IPS-NIHi11 (cell line): ENCODE measurements at places on chromosomes 6 and 20.

GRCh38 chr6:138307816-138308730, 69.6 kb upstream of the SMIM28 start:
- peak; percentile 43 for DNase-seq

DNA sequence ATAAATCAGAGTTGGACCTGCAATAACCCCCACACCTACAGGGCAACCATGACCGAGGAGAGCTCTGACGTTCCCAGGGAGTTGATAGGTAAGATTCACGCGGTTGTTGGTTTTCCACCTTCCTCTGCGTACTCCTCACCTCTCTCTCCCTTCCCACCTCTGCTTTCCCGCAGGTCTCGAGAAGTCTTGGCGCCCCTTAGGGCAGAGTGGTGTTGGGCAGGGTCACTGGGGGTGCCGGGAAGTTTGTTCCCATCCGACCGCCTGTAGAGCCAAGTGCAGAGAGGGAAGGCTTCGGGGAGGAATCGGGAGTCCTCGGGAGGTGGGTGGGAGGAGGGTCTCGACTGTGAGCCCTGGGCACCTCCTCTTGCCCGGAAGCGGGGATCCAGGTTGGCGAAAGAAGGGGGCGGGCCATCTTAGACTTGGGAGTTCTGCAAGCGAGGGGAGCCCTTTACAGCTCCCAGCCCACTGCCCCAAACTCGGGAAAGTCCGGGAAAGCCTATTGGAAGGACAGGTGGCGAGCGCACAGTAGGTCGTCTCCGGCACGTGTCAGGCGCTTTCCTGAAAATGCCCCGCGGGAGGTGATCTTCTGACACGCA, 672 bp downstream of the CARMIL1 start:
- peak; percentile 70 for DNase-seq

- DNase-seq, result no peak
Measured at GRCh38 chr20:10654630-10655029, 19.2 kb downstream of the JAG1 start.

DNA sequence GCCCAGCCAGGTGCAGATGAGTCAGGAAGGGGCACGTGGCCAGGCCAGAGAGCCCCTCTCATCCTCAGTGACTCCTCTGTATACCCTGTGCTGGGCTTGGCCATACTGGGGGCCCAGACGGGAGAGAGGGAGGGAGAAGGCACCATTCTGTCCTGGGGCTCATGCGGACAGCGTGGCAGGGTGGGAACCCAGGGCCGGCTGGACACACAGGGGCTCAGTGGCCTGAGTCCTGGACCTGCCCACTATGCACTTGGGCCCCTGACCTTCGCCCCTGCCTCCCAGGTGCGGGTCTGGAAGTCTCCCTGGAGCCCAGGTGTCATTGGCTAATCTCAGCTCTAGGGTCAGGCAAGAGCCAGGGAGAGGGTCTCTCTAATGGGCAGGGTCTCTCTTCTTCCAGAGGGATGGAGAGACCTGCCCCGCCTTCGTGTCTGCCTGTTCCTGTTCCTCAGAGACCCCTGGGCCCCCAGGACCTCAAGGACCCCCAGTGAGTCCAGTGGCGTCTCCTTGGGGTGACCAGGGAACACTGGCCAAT, 27.7 kb downstream of the COL20A1 start:
- DNase-seq, result no peak

DNA sequence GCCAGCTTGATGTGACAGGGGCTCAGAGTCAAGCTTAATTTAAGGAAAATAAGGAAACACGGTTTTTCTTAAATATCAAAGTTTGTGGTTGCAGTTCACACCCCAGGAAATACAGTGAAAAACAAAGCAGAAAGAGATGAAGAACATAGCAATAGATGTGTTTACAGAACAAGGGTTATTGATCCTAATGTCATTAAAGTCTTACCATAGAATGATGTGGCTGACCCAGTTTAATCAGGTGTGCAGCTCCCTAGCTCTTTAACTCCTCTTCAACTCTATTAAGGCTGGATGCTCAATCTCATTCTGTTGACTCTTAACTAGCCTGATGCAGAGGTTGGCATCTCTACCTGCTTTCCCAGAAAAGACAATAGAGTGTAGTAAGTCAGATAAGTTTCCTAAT, 7.5 kb upstream of the GTF3C6 start:
- no peak for DNase-seq

GRCh38 chr20:59124296-59125029, 39.2 kb upstream of the ZNF831 start:
- no peak for DNase-seq

DNA sequence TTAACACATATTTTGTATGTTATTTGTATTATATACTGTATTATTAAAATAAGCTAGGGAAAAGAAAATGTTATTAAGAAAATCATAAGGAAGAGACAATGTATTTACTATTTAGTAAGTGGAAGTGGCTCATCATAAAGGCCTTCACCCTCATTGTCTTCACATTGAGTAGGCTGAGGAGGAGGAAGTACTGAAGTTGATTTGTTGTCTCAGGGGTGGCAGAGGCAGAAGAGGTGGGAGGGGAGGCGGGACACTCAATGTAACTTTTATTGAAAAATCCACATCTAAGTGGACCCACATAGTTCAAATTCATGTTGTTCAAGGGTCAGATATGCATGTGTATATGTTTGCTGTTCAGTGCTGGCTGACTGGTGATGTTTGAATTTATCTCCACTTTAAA, 210.2 kb upstream of the CITED2 start:
- DNase-seq, result no peak

DNA sequence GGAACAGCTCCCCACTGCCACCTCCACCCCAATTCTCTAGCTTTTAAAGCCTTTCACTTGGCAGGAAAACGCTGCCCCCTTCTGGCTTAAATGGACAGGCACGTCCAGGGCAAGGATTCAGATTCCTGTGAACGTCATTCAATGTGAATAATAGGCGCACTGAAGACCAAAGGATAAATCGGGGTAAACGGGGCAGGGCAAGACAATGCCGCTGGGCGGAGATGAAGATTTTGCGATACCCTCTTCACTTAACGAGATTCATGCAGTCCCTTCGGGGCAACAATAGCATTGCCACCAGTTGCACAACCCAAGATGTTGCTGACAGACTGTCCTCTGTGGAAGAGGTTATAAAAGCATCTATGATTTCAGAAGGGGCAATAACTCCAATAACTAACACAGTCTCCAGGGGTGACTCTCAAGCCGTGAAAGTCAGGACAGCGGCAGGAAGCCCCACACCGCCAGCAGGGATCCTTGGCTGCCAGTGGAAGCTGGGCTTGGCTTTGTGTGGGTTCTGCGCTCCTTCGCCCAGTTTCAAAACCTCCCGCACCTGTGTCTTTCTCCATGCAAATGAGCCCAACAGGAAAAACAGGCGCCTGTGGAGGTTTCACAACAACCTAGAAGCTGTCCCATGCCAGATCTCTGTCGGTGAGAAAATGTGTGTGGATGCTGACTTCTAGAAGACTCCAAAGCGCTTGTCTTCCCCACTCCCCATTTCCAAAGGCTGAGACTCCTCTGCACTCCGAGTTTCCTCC, 291.8 kb downstream of the BMP7 start:
- peak; percentile 70 for DNase-seq

DNA sequence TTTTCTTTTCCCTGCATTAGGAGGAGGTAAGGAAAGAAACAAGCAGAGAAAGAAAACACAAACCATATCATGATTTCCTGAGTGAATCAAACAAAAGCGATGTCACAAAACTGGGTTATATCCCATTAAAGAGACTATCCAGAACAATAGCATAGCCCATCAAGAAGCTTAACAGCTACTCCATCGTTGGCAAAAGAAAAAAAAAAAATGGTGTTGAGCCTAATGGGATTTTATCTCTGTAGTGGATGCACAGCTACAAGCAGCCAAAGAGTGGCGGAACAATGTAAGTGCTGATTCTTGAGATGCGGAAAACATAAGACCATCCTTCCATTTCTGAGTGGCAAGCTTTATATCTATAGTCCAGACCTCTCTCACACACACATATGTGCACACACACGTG, 106.2 kb upstream of the NRSN1 start:
- DNase-seq, result no peak

GRCh38 chr6:13814176-13814937, at the start of gene MCUR1:
MCUR1 (minus strand) TSS chr6:13814557; CDS start chr6:13814429, 128 bp downstream.
- peak; percentile 93 for DNase-seq

GRCh38 chr20:62516338-62516737, 40.5 kb upstream of the GATA5 start:
- DNase-seq, result peak; percentile 77

DNA sequence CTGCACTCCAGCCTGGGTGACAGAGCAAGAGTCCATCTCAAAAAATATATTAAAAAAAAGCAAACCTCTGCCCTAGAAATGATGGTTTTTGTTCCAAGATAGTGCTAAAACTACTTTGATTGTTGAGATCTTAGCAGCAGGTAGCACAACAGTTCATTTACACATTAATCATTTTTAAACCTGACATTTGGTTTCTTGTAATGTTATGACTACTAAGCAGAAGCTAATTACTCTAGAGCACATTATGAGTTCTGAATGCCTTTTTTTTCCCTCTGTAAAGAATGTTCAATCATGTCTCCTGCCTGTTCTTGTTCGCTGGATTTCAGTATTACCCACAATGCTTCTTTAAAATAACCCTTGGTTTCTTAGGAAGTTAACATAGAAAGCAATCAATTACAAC, 24.7 kb upstream of the PHF3 start:
- no peak for DNase-seq
